Activated CD8-positive, alpha-beta T cell treated with anti-CD3 and anti-CD28 coated beads for 36 hours (primary cell): ENCODE measurements at places on chromosomes 4 and X. TPM values are rescaled to one million over a fixed set of nuclear protein-coding genes. Genes with fewer than 3 reads are reported as not detected.
A peak's percentile ranks its signal among the peaks of the same experiment; 100 is the strongest.

JAKMIP1 gene
- total RNA-seq = 6.3 TPM

AMER1 gene
- total RNA-seq = 3.4 TPM

RNF212 gene
- total RNA-seq = 3.0 TPM

PGM2 gene
- total RNA-seq = 63.0 TPM

GUCY1A1 gene
- total RNA-seq = 0.09 TPM

REELD1 gene
- 0.34 TPM for total RNA-seq

MAGIX gene
- 0.87 TPM for total RNA-seq

PPP2R2C gene
- not detected for total RNA-seq

GRCh38 chr4:141133999-141134995 is 1.0 kb upstream of the RNF150 start:
- no peak for DNase-seq

- no peak for DNase-seq
These were observed 35.1 kb upstream of the AP1AR start for GRCh38 chr4:112196461-112196860.

DNA sequence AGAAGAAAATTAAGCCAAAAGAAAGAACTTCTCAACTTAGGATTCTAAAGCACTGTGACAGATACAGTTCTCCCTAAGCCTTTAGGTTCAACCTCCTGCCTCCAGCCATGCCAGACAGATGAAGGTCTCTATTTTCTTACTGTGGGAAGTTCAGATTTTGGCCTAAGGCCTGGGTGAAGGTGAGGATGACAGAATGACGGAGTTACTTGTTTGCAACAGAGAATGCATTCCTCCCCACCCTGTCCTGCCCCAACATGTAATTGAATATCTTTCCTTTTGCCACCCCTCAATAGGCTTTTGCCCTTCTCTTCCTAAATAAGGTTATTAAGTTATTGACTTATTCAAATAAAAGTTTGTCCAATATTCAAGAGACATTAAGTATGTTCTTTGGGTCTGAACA is 25.6 kb downstream of the SLC16A2 start:
- no peak for DNase-seq

DNA sequence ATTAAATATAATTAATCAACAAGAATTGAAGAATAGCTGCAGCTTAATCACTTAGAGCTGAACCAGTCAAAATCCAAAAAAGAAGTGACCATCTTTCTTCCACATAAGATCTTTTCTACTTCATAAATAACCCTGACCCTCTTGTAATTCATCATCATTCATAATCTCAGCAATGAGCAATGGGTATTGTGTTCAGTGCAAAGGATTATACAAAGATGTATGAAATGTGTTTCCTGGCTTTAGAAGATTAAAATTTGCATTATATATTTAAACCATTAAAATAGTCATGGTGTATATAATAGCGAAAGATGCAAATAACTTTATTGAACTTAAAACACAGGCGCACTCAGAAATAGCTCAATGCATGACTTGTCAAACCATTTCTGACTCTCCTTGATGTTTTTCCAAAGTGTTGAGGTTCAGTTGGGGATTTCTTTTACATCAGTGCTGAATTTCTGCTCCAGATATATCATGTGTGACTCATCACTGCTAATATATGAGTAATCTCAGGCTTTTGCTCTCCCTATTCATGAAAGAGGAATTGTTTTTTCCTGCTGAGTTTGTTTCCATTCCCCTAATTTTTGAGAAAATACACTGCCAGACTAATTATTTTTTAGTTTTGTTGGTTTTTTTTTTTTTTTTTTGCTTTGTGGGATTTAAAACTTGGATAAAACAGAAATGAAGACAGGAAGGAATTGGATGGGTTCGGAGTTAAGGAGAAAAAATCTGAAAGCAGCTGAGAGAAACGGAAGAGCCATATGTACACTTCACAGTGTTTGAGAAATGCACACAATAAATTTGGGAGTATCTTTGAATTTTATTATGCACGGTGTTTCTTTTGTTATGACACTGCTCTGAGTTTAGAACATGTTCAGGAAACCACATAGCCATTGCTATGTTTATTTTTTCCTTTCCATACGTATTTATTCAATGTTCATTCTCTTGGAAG is 290.1 kb upstream of the PCDH7 start:
- no peak for DNase-seq

DNA sequence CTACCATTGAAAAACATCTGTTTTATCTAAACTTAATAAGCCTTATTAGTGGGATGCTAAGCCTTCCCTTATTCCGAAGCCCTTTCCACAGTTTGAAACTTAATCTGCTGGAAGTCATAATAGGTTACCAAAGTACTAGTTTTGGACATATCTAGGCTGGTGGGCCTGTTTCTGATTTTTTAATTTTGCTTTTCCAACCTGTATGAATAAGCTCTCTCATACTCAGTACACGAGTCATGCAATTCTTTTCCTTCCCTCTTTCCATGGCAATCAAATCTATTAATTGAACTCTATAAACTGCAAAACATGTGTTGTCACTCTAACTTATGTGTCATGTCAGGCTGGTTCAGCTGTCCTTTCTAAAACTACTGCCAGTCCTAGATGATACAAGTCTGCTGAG is 91.0 kb downstream of the AMMECR1 start:
- no peak for DNase-seq

GRCh38 chr4:119035951-119036737 is 99.5 kb upstream of the MYOZ2 start:
- DNase-seq = no peak

DNA sequence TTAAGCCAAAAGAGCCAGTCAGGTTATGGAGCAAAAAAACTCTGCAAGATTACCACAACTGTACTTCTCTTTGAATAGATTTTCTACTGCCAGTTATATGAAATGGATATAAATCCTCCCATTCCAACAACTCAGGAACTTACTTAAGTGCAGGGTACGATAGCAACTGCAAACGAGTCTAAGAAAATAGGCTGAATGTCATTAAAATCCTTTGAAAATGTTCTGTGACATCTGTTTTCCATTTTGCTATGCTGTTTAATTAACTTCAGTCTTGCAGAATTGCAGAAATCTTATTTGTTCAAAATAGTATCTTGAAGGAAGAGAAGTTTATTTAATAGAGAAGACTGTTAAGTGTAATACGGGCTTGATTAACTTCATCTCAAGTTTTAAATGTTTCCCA is 243.8 kb downstream of the PALLD start:
- DNase-seq = no peak

DNA sequence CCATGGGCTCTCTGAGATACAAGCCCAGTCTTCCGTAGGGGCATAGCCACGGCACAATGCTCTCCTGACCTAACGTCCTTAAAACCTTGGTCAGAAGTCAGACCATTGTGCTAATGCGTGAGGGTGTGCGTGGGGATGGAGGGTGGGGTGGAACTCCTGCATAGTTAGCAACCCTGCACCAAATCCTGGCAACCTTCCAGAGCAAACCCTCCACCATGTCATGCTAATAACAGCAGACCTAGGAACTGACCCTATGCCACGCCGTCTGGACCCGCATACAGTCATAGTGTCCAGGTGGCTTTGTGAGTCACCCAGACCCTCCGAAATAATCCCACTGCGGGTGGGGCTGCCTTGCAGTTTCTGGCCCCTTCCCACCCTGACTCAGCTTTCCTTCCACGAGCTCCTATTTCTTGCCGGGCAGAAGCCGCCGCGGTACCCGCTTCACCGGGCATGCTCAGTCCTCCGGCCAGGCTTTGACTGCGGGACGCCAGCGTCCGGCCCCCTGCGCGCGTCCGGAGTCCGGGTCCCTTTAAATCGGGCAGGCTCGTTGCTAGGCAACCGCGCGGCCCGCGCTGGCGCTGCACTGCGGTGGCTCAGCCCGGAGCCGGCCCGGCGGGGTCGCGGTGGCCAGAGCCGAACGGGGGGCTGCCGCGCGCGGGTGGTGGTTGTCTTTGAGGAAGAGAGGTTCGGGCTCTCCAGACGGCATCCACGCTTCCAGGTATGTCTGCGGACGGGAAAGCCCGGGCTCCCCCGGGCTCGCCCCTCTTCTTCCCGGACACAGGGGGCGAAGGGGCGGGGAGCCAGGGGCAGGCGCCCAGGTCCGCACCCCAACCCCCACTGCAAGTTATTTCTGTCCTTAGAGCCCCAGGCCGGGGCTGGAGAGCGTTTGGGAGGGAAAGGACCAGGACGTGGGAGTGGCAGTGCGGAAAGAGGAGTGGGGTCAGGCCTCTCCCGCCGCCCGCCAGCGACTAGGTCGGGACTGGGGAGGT is at the start of gene CCDC160:
Gene CCDC160 (plus strand): TSS at position 557 of the 989 bp plus-strand sequence. CDS start 7,619 bp downstream, outside the sequence.
- DNase-seq = peak; percentile 19

DNA sequence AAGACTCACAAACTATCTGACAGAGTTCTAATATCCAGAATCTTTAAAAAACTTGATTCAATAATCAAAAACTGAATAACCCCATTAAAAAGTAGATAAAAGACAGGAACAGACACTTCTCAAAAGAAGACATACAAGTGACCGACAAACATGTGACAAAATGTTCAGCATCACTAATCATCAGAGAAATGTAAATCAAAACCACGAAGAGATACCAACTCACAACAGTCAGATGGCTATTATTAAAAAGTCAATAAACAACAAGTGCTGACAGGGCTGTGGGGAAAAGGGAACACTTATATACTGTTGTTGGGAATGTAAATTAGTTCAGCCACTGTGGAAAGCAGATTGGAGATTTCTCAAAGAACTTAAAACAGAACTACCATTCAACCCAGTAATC is 138.1 kb upstream of the RASGEF1B start:
- no peak for DNase-seq

DNA sequence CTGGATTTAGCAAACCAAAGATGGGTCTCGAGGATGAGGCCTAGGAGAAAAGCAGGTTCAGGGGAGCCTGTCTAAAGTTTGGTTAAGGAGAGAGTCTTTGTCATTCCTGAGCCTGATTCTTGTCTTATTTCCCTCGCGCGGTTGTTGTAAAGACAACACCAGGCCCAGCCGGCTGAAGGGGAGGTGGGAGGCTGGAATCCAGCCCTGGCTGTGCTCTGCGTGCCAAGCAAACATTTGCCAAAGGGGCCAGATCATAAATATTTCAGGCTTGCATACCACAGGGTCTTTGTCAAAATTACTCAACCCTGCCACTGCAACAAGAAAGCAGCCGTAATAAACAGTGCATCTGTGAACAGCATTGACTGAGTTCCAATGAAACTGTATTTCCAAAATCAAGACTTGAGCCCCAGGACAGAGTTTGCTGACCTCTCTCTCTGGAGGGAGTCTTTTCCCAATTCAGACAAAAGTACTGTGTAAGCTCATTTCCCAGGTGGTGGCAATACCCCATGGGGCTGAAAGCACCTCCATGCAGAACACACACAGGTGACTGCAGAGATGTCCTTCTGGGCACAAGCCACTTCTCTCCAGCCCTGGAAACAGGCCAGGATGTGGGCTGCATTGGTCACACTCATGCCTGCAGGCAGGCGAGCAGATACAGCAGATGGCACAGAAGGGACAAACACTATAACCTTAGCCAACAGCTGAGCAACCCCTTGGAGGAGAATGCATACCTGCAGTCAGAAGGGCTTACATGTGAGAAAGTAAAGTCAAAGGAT is 320.3 kb downstream of the STK32B start:
- DNase-seq = no peak

DNA sequence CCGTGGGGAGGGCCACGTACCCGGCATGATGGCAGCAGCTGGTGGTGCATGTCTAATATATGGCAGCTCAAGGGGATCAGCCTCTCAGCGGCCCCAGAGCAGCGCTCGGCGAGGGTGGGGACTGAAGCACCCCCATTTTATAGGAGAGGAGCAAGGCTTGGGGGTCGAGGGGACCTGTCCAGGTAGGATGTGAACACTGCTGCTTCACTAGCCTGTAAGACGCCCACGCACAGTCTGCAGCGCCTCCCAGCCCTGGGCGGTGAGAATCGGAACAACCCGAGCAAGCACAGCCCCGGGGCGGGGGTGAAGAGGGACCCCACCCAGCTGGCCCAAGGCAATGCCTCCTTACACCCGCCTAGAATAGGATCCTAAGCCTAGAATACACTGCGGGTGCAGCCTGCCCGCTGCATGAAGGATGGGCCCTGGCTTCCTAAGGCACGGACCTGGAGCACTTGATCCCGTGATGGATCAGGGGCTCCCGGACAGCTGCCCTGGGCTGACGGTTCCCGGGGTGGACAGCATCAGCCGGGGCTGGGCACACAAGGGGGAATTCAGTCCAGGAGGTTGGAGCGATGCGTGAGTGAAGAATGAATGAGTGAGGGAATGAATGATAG is 17.6 kb downstream of the ADRA2C start:
- DNase-seq = peak; percentile 50

DNA sequence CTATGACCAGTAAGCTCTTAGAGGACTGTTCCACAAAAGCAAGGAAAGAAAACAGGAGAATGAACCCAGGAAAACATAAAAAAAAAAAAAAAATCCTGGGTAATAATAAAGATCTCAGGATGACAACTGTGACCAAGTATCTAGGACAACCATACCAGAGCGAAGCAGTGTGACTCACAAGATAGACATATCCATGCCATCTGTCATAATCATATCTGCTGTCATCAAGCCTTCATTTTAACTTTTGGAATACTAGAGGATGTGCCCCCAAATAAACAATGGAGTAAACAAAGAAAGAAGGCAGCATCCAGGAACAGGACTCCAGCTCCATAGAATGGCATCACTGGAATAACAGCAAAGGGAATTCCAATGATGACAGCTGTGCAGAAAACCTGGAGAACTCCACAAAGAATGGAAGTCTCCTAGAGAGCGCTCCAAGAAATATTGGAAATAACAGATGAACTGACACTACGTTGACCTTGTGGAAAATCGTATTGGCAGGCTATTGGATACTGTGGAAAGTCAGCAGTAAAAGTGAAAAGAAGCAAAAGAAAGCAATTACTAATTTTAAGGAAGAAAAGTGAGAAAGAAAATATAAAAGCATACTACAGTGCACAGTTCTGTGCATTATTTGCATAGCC is 35.3 kb downstream of the HPGDS start:
- no peak for DNase-seq

DNA sequence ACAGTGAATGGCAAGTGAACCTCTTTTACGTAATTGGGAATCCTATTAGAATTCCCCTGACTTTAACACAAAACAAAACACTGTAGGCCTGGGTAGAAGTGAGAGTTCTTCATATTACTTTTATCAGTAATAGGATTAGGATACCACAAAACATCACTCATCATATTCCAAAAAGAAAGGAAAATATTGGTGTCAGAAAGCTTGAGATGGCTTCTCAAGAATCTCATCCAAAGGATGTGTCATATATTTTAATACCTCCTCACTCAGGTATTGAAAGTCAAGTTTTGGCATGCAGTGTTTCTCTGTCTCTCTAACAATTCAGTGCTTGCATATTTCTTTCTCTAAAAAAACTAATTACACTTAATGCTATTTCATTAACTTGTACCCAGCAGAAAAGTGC is 173.2 kb downstream of the PDGFC start:
- DNase-seq = no peak

GRCh38 chr4:67604029-67604381 is 45.5 kb downstream of the STAP1 start:
- no peak for DNase-seq

DNA sequence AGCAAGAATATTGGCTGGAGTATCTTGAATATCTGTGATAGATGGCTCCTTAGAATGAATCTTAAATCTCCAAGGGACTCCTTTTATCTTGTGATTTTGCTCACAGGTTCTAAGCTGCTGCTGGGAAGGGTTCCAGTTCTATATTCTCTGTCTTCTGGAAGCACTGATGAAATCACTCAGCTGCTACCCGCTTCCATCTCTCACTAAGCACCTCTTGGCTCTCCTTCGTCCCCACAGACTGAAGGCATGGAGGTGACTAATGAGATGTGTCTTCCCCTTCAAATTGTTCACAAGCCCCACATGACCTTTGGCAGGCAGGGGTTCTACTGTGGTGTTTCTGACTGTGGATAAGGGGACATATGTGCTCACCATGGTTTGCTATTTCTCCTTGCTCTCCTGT is 75.9 kb downstream of the C4orf51 start:
- DNase-seq = peak; percentile 28

- no peak for DNase-seq
These were observed 44.8 kb downstream of the NPFFR2 start for GRCh38 chr4:72076562-72076961.

GRCh38 chrX:11781734-11782370 is 23.8 kb downstream of the MSL3 start:
- no peak for DNase-seq
